ENCODE measurements at places on chromosomes 11 and 22.

DNA sequence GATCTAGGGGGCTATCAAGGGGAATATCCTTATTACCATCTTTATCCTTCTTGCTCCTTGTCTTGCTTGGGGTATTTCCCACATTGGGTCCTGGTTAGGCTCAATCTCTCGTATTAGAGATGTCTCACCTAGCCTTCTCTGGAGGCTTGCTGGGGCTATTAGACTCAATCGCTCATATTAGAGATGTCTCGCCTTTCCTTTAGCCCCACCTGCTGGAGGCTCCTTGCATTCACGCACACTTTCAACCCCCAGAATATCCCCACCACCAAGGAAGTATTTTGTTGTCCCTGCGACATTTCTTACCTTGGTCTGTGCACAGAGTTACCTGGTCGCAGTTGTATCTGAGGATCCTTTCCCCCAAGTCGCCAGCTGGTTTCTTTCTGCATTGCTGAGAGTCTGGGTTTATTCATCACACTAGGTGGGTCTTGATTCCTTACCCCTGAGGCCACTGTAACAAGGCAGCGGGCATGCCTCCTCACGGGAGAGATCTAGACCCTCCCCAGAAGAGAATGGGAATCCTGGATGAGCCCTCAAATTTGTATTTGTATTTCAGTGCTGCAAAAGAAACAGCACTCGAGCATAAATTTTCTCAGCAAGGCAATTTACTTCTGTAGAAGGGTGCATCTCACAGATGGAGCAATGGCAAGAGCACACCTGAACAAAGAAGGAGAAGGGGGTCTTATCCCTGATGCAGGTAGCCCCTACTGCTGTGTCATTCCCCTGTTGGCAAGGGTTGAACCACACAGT, 15.9 kb upstream of the HYLS1 start:
- DNase-seq = no peak

DNA sequence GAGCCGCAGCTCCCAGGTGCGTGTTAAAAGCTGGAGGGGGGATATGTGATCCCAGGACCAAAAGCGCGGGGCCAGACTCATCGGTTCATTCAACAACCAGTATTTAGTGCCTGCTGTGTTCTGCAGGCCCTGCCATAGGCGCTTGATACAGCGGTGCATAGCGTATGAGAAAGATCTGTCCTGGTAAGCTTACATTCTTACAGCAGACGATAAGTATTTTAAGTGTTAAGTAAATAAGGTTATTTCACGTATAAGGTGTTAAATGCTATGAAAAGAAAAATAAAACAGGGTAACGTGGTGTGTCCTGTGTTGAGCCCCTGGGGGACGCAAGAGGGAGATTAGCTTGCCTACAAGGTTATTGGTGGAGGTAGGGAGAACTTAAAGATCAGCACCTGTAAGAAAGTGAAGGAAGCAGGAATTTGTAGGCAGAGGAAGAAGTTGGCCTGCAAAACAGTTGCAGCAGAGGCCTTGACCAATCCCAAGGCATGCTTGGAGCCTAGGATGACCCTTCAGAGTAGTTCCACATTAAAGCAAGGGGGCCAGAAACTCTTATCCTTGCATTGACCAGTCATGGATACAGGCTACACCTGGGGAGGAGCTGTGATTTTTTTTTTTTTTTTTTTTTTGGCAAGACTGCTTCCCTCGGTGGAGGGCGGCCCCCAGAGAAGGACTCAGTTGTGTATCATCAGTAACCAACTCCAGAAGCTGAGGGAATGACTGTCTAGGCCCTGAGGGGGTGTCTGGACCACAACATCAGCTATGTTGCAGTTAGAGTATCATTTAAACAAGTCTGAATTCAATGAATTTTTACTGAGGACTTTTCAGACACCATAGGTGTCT, 487 bp upstream of the LIPT2 start:
- DNase-seq = no peak

DNA sequence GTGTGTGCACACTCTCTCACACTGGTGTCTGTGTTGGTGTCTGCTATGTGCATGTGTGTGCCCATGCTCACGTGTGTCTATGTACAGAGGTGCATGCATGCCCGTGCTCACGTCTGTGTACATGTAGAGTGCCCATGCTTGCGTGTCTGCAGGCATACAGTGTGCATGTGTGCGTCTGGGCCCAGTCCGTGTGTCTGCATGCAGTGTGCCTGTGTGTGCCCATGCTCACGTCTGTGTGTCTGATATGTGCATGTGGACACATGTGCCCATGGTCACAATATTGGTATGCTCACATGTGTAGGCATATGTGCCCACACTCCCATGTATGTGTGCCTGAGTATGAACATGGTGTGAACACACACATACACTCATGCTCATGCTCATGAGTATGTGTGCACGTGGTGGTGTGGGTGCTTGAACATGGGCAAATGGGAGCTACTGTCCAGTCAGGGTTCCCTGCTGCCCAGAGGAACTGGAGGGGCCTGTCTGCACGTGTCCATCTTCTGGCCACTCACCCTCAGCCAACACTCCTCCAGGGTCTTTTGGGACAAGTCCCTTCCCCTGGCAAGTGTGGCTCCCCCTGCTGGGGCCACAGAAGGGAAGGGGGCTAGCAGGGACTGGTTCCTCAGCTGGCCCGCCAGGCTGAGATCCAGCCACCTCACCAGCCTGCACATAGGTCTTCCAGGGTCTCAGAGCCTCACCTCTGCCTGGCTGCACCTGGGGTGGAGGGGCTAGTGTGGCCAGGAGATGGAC, 7.3 kb upstream of the TBX1 start:
- no peak for DNase-seq

DNA sequence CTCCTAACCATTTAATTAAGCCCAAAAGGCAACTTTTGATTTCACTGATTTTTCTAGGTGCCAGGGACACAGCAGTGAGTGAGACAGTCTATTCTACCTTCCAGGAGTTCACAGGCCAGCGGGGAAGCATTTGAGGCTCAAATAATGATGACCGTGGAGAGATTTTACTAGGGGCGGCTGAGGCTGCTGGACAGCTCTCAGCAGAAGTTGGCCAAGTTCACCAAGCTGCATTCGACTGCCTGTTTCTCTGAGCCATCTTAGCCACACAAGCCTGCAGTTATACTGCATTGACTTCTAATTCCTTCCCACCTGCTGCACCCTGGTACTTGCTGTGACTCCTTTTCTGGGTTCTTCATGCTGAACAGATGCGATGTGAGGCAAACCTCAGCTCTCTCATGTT, 168.9 kb upstream of the TBCEL start:
- no peak for DNase-seq

DNA sequence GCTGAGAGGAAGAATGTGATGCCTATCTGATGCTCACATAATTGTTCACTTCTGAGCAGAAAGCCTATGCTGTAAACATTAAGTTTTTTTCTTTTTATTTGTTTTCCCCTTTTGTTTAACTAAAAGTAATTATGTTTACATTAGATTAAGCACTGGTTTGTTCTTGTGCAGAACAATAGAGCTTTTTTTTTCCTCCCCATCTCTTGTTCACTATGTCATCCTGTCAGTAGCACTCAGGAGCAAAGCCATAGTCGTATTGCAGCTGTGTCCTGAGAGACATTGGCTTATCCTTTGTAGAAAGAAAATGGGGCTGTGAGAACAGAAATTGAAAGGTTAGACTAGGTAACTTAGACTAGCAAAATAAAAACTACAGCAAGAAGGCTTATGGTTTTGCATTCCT, 301.8 kb upstream of the RAG2 start:
- no peak for DNase-seq

Measured in inflammatory macrophage treated with lipopolysaccharide for 4 hours (primary cell).